ENCODE measurements at places on chromosomes 16 and 17.

- DNase-seq, result no peak
Measured at GRCh38 chr17:81940538-81941483, 3.7 kb upstream of the PYCR1 start.

GRCh38 chr16:24645739-24646645 lies 83.5 kb upstream of the TNRC6A start:
- DNase-seq, result no peak

GRCh38 chr17:80960037-80960796 lies 31.4 kb upstream of the CHMP6 start:
- DNase-seq, result no peak

DNA sequence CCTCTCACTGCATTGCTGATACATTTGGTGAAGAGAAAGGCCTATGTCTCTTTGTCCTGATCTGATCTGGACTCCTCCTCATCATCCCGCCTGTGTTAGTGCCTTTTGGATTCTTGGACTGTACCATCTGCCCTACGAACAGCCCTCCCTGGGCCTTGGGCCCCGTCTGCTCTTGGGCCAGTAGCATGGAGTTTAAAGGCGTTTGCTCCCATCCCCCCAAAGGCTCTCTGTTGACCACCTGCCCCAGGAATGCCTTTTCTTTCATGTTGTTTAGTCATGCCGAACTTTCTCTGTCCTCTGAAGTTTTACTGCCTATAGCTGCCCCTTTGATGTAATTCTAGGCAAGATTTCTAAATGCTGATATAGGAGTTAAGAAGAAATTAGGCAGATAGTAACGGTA lies 30.9 kb upstream of the MEAK7 start:
- no peak for DNase-seq

- DNase-seq, result no peak
Measured at GRCh38 chr16:72311426-72311825, 139.5 kb upstream of the PMFBP1 start.

DNA sequence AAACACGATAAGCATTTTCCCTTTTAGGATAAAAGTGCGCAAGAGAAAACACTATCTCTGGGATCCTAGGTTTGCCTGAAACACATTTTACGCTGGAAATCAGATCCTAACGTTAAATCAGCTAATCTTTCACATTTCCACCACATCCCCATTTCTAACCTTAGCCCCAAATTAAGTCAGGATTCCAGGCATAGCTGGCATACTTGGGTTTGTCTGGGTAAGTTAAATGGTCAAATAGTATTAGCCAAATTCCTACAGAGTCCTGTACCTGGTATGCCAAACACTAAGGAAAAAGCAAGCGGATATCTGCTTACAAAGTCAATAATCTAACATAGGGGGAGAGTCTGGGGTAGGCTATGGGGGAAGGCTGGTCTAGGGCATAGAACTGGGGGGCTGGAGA lies 557.4 kb upstream of the ZFHX3 start:
- DNase-seq, result no peak

DNA sequence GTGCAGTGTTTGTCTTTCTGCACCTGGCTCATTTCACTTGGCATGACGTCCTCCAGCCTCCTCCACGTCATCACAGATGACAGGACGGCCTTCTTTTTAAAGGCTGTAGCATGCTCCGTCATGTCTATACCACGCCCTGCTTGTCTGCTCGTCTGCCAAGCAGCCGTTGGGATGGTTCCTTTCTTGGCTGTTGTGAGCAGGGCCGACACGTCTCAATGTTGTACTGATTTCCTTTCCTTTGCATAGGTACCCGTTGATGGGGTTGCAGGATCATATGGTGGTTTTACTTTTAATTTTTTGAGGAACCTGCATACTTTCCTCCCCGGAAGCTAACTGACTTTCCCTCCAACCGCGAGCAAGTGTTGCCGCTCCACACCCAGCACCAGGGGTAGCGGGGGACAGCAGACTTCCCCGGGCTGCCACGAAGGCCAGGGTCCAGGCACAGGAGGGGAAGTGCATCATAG lies 212.2 kb upstream of the ZNF469 start:
- DNase-seq, result no peak

- no peak for DNase-seq
Measured at GRCh38 chr17:38912221-38912813, 13.1 kb upstream of the LASP1NB start.

- no peak for DNase-seq
Measured at GRCh38 chr16:87746178-87746577, 19.6 kb downstream of the KLHDC4 start.

DNA sequence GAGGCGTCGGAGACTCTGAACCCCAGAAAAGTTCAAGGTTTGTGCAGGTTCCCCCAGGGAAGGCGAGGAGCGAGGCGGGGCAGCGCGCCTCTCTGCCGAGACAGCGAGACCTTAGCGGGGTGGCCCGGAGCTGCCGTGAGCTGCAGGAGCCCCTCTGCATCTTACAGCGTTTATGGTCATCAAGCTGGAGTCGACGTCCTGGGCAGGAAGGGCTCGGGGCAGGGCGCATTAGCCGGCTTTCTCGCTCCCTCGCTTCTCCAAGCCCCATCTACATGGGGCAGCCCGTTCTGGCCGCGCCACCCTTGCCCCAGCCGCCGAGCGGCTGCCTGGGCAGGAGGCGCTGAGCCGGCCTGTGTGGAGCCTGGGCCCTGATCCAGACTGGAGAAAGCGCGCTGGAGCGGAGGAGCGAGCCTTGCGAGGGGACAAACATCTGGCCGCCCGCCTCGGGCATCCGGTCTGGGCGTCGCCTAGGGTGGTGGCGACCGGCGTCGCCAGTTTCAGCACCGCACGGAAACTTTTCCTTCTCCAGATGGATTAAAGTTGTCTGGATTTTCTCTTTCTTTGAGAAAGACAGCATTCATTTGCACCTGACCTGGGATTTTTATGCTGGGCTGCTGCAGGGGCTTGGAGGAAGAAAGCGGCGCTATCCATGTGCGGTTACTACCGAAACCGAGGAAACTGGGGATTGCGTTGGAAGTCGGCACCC lies 750 bp downstream of the TMEM132E start:
- no peak for DNase-seq

GRCh38 chr16:24728011-24728410 lies 1.4 kb upstream of the TNRC6A start:
- no peak for DNase-seq

- DNase-seq, result no peak
Measured at GRCh38 chr17:75750661-75751423, 14.2 kb downstream of the GALK1 start.

DNA sequence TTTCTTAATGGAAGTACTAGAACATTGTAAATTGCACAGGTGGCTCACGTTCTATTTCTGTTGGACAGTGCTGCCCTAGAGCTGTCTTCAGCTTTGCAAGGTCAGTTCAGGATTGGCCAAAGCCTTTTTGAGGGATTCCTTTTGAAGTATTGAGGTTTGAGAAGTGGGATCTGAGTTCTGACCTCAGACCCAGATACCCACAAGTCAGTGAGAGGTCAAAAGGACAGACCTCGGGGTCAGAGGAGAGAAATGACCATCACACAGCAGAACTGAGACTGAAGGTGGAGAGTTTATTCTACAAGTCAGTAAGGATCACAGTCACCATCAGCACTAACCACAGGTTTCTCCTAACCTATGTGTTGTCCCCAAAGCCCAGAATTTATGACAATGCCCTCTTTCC lies 1.7 kb downstream of the ACSM5 start:
- no peak for DNase-seq

Measured in stimulated activated CD4-positive, alpha-beta T cell treated with anti-CD3 and anti-CD28 coated beads, Interleukin-15, amount 100 ng/mL, for 1 hour (primary cell).